ENCODE measurements at places on chromosomes 2 and 18. TPM values are rescaled to one million over a fixed set of nuclear protein-coding genes. Genes with fewer than 3 reads are reported as not detected.

Gene KHK
- total RNA-seq: 11.5 TPM

Gene MC2R
- not detected for total RNA-seq

Gene KYNU
- total RNA-seq: 29.7 TPM

Gene LYPD6
- total RNA-seq: 0.99 TPM

Gene BIRC6
- total RNA-seq: 94.6 TPM

Gene SYT4
- 0.24 TPM for total RNA-seq

Gene DLX2
- total RNA-seq: not detected

Gene LHCGR
- not detected for total RNA-seq

- H3K4me3 ChIP-seq: no peak overlapping the region
- no peak overlapping the region for H3K27ac ChIP-seq
- H3K36me3 ChIP-seq: peaks cover 67% of the 10 kb centered on the region
- no peaks in the 10 kb centered on the region for H3K27me3 ChIP-seq
- peaks cover 25% of the 10 kb centered on the region for H3K4me1 ChIP-seq
These were observed 36.4 kb upstream of the PCBP1 start for GRCh38 chr2:70050631-70051425.

GRCh38 chr2:24819442-24820174, 26.4 kb downstream of the CENPO start:
- no peaks in the 10 kb centered on the region for H3K4me1 ChIP-seq
- no peak for DNase-seq
- H3K4me3 ChIP-seq: no peak overlapping the region
- H3K36me3 ChIP-seq: no peaks in the 10 kb centered on the region

- H3K4me1 ChIP-seq: no peaks in the 10 kb centered on the region
- DNase-seq: no peak
- H3K27me3 ChIP-seq: no peaks in the 10 kb centered on the region
- no peaks in the 10 kb centered on the region for H3K36me3 ChIP-seq
These were observed 42.4 kb downstream of the PSMG2 start for GRCh38 chr18:12745095-12745795.

DNA sequence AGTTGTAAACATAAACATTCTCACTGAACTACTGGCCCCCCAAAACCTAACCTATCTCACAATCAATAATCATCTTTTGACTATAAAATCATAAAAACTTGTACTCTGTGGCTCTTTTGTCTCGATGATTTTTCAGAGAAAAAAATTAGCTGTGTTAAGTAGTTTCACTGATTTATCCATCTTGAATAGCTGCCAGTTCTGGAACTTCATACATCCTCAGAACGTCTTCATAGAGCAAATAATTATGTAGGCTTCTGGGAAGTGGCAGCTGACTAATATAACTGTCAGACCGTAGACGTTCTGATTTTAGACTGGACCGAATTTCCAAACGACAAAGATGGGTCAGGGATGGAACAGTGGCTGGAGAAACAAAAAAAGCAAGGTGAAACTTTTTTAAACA, 97.3 kb upstream of the CHAC2 start:
- no peaks in the 10 kb centered on the region for H3K27me3 ChIP-seq
- no peak overlapping the region for H3K27ac ChIP-seq
- no peaks in the 10 kb centered on the region for H3K36me3 ChIP-seq
- no peak for DNase-seq
- no peaks in the 10 kb centered on the region for H3K4me1 ChIP-seq

GRCh38 chr2:3338340-3338739, 39.3 kb downstream of the EIPR1 start:
- DNase-seq: no peak
- H3K27me3 ChIP-seq: no peaks in the 10 kb centered on the region
- no peaks in the 10 kb centered on the region for H3K4me1 ChIP-seq

DNA sequence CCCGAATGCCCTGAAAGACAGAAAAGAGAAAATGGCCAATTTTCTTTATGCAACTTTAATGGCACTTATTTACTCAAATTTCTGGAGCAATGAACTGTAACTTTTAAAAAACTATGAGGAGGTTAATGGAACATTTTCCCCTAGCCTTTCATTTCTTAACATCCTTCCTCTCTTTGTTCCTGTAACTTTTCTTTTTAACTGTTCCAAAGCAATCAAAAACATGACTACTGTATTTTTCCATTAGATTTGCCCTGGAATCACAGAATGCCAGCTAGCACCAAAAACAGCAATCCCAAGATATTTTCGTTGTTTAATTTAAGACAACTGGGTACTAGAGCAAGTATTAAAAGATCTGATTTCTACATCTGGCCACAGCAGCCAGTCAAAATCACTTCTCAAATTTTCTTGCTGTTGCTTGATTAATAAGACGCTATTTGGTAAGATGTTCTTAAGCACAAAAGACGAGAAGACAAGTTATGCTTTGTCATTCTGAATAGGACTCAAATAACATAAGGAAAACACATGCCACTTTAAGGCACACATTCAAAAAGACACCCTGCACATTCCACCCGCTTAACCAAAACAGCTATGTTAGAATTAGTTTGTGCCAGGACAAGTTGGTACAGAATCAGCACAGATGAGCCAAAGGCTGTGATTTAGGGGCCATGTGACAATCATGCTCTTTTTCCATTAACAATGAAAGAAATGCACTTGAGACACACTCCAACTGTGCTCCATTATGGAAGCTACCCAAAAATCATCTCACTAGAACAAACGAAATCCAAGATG, 3.6 kb downstream of the STARD7 start:
- H3K27me3 ChIP-seq: no peaks in the 10 kb centered on the region
- H3K36me3 ChIP-seq: no peaks in the 10 kb centered on the region
- peaks cover 86% of the 10 kb centered on the region for H3K4me1 ChIP-seq

DNA sequence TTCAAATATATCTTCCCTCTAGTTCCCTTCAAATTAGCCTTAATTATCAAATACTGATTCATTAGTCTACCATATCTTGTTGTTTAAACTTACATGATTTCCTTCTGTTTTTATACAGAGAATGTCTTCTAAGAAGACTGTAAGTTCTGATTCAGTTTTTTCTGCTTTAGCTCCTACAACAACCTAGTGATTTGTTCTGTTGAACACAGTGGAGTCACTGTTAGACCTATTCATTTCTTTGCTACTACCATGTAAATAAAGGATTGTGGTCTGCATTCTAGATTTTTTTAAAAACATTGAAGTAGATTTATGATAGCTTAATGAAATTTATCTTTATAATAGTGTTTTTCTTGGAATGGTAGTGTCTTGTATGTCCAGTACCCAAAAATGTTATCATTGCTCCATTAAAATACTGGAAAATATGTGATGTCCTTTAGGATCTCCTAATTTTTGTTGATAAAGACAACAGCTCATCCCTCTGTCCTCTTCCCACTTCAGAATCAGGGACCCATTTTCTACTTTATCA, 146.4 kb downstream of the MBD5 start:
- DNase-seq: no peak
- no peaks in the 10 kb centered on the region for H3K4me1 ChIP-seq
- H3K27ac ChIP-seq: no peak overlapping the region

DNA sequence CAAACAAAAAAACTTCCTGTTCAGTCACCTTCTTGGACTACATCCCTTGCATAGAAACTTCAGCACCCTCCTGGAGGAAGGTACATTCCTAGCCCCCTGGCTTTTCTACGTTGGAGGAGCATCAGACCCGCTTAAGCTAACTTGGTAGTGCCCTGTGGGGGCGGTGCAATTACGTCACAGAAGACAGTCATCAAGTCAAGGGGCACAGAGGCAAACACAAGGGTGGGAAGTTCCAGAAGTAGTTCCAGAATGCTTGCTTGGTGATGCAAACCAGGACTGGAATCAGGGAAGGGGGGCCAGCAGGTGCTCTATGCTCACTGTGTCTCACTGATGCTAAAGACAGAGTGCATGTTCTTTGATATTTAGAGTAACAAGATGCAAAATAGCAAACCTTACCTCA, 15.2 kb upstream of the AGFG1 start:
- no peaks in the 10 kb centered on the region for H3K27me3 ChIP-seq
- no peaks in the 10 kb centered on the region for H3K36me3 ChIP-seq
- no peak overlapping the region for H3K4me3 ChIP-seq
- no peak for DNase-seq
- peaks cover 37% of the 10 kb centered on the region for H3K4me1 ChIP-seq

DNA sequence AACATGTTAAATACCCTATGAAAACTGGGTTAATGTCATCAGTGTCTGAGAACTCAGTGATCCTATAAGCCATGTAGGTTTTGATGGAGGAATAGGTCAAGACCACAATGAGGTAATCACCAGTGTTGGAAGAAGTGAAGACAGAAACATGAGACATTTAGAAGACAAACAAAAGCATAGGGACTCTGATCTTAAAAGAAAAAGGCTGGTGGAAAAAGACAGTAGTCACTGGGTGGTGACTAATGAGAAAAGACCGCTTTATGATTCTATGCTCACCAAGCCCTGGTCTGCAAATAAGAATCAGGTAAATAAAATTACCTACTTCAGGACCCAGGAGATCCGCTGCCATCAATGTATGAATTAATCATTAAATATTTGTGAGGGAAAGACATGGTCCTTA, 271.9 kb downstream of the GPD2 start:
- no peak overlapping the region for H3K27ac ChIP-seq
- no peaks in the 10 kb centered on the region for H3K4me1 ChIP-seq
- H3K36me3 ChIP-seq: no peaks in the 10 kb centered on the region
- no peak for DNase-seq

- DNase-seq: no peak
- no peak overlapping the region for H3K27ac ChIP-seq
- no peaks in the 10 kb centered on the region for H3K4me1 ChIP-seq
- H3K4me3 ChIP-seq: no peak overlapping the region
- H3K27me3 ChIP-seq: no peaks in the 10 kb centered on the region
These were observed 245.6 kb upstream of the RASGRP3 start for GRCh38 chr2:33230842-33231241.

DNA sequence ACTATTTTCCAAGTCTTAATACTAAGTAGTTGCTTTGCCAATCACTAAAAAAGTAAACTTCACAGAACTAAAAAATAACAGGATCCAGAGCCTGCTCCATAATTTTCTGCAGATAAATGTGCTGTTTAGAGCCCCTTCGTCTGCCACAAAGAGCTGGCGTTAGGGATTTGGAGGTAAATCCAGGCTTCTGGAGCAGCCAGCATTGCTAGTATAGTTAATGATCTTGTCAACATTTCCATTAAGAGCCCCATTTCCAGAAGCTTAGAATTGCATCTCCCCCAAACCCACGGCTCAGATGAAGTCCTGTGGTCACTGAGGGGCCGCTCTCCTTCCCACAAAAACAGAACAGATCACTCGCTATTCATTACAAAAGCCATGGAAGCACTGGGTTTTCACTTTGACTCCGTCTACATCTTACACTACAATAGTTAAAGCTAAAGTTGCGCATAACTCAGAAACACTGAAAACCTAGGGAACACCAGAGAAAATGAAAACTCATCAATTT, 41.9 kb downstream of the ZNF516 start:
- peaks cover 61% of the 10 kb centered on the region for H3K4me1 ChIP-seq
- no peak for DNase-seq
- H3K27ac ChIP-seq: no peak overlapping the region

DNA sequence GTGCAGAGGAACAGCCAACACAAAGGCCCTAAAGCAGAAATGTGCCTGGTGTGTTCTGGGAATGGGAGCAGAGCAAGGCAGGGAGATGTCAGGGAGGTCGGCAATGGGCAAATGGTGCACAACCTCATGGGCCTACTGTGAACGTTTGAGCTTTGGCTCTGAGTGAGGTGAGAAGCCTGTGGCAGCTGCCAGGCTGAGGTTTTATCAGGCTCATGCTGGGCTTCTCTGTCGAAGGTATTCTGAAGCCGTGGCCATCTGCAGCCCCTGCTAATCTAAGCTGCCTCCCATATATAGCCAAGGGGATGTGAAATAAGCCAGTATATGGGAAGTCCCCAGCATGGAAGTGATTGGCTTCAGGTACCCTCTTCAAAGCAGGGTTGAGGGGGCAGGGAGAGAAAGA, 193.3 kb downstream of the SLC4A3 start:
- DNase-seq: no peak
- no peaks in the 10 kb centered on the region for H3K4me1 ChIP-seq
- no peak overlapping the region for H3K27ac ChIP-seq
- H3K27me3 ChIP-seq: no peaks in the 10 kb centered on the region
- H3K4me3 ChIP-seq: no peak overlapping the region

GRCh38 chr18:79575891-79576685, 103.5 kb upstream of the CTDP1 start:
- no peaks in the 10 kb centered on the region for H3K36me3 ChIP-seq
- no peak for DNase-seq
- H3K27me3 ChIP-seq: no peaks in the 10 kb centered on the region
- H3K27ac ChIP-seq: no peak overlapping the region

Data from left lung (tissue), 14 donors.